ENCODE measurements at places on chromosomes 5 and 9.

GRCh38 chr5:40033009-40033408, 608.2 kb upstream of the DAB2 start:
- no peak for DNase-seq

GRCh38 chr5:165242646-165243045, 1737.2 kb downstream of the MAT2B start:
- DNase-seq = no peak

GRCh38 chr5:56190497-56190896, 42.6 kb downstream of the ANKRD55 start:
- DNase-seq = no peak

GRCh38 chr5:37189355-37189754, 59.8 kb downstream of the CPLANE1 start:
- DNase-seq = no peak

- no peak for DNase-seq
Observed at GRCh38 chr9:13113216-13113615, 166.3 kb downstream of the MPDZ start.

GRCh38 chr9:115520646-115521045, 402.7 kb upstream of the TNC start:
- no peak for DNase-seq

- no peak for DNase-seq
Observed at GRCh38 chr9:114261026-114261425, 61.9 kb upstream of the ORM1 start.

DNA sequence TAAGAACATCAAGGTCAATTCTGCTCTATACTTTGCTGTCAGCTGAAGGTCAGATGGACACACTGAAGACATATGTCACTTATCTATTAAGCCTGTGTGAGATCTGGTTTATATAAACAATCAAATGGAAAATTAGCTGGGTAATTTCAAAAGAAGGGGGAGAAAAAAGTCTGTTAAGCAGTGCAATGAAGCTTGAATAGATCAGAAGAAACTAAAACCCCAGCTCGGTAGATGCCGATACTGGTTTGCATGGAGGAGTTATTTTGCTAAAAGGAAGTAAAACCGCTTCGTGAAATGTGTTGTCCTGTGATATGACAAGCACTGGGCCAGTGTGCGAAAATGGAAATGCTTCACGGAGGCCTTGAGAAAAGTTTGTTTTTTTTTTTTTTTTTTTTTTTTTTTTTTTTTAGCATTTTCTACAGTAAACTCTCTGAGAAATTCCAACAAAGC, 148.8 kb downstream of the MEF2C start:
- DNase-seq = no peak

- no peak for DNase-seq
Observed at GRCh38 chr9:102185371-102185770, 446.9 kb upstream of the GRIN3A start.

GRCh38 chr5:72474516-72474915, 32.7 kb downstream of the ZNF366 start:
- no peak for DNase-seq

- DNase-seq = no peak
Observed at GRCh38 chr9:108212184-108212583, 643.6 kb downstream of the ACTL7B start.

DNA sequence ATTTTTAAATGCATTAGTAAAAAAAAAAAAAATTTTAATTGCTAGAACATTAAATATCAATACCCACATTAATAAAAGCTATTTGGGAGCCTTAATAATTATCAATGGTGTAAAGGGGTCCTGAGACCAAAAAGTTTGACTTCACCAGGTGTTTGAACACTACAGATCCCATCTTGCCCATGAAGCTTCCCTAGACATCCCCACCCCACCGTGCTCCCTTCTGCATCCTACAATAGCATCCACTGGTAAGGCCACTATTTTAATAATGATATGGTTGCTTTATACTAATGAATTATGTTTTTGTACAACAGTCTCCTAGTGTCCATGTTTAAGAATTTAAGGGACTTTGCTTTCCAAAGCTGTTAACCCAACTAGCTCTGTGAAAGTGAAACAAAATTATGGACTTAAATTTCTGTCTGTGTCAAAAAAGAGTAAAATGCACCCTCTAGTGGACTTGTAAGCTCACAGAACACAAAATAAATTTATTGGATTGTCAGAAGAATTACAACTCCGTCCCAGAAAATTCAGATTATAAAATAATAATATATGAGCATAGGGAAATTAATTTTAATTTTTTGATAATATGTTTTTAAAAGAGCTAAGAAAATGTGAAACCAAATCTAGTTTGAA, 76.0 kb downstream of the ARL15 start:
- no peak for DNase-seq

DNA sequence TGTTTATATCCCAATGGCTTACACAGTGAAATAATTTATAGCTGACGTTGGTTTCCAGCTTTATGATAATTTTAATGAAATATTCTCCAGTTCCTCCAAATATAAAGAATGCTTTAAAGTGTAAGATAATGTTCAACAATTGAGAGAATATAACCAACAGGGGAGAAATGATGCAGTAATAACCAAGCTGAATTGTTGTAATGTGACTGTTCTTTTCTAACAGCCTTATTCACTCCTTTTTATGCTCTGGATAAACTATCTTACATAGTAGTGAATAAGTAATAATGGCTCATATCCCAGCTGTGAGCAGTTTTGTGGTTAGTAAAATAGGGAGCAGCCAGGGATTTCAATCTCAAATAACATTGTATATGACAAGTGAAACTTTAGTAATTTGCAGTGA, 2348.7 kb upstream of the ACO1 start:
- DNase-seq = no peak

GRCh38 chr9:136529516-136530460, 16.1 kb downstream of the NOTCH1 start:
- no peak for DNase-seq

DNA sequence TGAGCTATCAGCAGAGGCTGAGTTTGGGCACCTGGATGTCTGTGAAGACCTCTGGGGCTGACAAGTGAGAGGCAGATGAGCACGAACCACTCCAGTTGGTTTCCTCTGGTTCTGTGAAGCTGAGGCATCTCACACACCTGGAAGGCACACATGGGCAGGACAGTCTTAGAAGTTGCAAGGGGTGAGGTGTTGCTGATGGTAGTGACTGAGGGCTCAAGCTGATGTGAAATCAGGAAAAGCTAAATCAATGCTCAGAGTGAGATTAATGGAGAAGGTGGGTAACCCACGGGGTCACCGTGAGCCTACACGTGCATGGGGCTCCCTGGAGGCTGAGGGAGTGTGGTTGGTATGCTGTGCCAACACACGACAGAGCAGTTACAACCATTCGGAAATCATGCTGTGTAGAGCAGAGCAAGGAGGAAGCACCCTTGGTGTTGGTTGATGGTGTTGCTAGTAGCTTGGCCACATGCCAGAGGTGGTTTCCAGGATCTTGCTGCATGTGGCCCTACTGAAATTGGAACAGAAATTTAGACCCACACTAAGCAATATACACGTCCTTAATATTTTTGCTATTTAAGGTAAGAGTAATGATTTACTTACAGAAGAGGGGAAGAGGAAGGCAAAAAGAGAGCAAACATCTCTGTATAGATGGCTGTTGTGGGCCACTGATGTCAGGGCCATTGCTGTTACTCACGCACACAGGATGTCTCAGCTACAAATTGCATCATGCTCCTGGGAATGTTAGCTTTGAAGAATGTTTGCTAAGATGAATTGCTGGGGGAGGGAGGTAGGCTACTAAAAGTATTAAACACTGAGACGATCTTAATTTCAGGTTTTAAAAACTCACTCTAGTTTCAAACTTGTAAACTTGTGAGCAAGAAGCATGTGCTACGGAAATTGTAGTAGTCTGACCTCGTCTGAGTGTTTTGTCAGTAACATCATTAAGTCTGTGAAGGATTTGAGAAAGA, 170.5 kb downstream of the ARHGEF28 start:
- DNase-seq = no peak

DNA sequence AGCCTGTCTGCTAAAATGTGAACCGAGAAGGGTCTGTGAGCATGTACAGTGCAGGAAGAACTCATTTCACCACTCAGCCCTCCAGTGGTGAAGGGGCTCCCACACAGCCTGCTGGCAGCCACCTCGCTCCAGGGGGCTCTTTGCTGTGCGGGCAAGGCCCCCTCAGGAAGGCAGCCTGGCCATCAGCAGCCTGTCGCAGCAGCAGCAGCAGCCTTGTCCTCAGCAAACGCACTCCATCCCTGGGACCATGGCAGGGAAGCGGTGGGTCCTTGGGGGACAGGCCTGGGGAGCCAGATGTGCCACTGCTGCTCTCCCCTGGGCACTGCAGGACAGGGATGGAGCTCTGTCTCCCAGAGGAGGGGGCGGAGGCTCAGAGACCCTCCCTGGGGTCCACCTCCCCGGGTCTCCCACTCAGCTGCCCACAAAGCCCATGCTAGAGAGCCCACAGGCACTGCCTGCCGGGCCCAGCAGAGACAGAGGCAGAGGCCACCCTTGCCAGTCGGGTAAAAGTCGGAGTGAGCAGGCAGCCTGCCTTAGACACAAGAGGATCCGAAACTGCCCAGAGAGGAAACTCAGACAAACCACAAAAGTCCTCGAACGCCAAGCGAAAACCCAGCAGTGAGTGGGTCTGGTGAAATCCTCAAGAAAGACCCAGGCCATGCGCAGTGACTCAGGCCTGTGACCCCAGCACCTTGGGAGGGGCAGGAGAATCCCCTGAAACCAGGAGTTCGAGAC, 8.0 kb downstream of the BRD3 start:
- no peak for DNase-seq

DNA sequence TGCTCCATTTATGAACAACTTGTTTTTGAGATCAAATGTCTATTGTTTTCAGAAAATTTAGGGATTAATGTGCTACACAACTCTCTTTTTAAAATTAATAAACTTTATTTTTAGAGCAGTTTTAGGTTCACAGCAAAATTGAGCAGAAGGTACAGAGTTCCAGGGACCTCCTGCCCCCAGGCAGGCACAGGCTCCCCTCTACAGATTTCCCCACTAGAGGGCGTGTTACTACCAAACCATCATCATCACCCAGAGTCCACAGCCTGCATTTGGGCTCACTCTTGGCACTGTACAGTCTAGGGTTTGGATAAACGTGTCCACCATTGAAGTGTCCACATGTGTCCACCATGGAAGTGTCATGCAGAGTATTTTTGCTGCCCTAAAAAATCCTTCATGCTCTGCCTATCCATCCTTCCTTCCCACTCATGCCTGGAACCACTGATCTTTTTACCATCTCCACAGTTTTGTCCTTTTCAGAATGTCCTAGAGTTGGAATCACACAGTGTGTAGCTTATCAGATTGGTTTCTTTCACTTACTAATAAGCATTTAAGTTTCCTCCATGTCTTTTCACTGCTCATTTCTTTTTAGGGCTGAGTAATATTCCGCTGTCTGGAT, 61.7 kb downstream of the MRPL36 start:
- no peak for DNase-seq

DNA sequence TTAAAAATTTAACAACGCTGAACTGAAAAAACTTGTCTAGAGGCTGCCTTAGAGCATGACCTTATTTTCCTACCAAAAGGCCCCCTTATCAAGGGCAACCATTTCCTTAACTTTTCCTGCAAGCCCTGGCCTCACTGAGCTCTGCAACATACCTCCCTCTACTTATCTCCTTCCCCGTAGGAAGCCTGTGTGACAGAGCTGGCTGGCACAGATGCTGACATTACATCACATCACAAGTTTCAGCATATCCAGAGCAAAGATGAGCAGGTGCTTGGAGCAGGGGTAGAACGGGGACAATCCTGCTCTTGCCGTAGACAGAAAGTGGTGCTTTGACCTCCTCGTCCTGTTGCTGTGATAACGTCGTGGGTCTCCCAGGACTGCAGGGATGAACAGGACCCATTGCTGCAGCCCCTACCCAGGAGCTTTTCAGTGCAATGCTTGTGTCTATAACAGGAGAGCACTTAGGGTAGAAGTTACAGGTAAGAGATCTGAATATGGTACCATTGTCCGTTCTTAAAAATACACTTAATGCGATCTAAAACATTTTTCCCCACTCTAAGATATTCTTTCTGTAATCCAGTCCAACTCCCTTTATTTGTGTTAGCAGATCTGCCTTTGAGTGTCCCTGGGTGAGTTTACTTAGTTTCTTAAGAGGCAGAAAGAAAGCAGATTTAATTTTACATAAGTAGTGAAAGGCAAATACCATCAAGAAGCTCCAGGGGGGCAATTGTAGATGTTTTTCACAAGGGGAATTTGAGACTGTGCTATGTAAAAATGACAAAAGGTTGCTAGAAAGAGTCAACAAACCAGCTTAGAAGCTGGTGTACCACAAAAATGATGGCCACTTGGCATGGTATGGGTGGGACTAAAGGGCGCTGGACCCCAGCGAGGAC, 101.9 kb upstream of the EFNA5 start:
- no peak for DNase-seq

DNA sequence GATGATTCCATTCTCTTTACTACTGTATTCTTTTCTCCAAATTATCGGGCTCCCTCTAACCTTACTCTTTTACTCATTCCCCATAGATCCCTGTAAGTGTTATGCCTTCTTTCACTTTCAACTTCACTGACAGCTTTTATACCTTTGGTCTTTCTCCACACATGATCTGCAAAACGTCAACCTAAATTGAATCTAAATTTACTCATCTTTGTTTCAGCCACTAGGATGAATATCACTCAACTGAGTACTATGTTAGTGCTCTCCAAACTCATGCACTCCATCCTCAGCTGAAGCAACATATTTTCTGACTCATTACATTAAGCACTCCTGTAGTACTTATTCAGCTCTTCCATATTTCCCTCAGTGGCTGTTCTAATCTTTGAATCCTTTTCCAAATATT, 133.4 kb downstream of the ADAMTS19 start:
- no peak for DNase-seq

GRCh38 chr5:43152946-43153345, 32.2 kb downstream of the ZNF131 start:
- DNase-seq = no peak

DNA sequence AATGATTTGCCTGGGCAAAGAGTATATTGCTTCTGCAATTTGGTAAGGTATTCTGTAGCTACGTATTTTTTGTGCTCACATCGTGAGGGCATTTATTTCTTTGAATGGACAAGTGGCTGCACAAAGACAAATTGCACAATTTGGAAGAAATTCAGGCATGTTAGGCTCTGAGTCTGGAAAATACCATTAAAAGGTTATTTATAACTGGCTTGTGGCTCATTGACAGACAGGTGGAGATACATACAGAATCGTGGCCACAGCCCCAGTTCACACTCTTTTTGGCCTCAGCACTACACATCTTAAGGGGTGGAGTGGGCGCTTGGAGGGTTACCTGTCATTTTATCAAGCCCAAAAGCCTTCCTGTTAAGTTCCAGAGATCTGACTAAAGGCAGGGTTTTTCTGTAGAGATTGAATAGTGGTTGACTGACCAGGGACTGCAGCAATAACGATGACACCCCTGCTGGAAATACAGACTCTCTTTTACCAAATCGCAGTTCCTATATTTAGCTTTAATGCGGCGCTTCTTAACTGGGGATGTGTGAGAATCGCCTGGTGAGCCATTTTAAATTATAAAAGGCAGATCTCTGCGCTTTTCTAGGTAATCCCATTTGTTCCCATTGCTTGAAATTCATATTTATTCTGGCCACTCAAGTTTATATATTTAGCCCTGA, 14.7 kb downstream of the MAN2A1 start:
- no peak for DNase-seq

DNA sequence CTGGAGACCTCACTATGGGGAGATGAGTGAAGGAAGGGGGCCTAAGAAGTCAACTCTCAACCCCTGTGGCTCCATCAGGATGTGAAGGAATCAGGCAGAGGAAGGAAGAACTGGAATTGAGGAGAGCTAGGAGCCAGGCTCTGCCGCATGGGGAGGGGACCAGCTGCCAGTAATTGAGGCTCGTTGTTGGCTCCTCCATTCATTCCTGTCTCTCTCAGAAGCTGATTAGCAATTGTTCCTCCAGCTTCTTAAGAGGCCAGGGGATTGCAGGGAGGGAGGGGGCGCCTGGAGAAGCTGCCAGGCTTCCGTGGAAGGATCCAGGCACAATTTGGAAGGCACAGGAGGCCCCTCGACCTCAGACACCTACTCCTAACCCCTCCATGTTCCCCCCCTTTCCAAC, 20.5 kb upstream of the TTLL11 start:
- DNase-seq = no peak

All from NCI-H1417 treated with DMSO at 0.1 percent for 48 hours (cell line).